Trophoblast cell (in vitro differentiated cells and primary cell): ENCODE measurements at places on chromosomes 6 and 20.

- peak; percentile 34 for DNase-seq
These were observed 7.6 kb downstream of the CEBPB start for GRCh38 chr20:50198180-50198666.

DNA sequence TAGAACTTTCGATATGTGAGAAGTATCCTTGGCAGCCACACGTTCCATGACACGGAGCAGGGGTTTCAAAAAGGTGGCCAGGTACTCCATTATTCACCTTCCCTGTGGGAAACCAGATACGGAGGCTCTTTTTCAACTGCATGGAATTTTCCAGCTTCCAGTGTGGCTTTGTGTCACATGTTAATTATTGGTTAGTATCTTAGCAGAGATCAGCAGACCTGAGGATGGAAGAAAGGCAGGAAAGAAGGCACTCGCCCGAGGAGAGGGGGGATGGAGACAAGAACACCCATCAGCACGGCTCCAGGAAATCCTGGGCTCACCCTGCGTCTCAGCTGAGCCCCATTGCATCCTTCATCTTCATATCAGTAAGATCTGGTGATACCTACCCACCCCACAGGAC lies 115.5 kb downstream of the PXDC1 start:
- DNase-seq: no peak

DNA sequence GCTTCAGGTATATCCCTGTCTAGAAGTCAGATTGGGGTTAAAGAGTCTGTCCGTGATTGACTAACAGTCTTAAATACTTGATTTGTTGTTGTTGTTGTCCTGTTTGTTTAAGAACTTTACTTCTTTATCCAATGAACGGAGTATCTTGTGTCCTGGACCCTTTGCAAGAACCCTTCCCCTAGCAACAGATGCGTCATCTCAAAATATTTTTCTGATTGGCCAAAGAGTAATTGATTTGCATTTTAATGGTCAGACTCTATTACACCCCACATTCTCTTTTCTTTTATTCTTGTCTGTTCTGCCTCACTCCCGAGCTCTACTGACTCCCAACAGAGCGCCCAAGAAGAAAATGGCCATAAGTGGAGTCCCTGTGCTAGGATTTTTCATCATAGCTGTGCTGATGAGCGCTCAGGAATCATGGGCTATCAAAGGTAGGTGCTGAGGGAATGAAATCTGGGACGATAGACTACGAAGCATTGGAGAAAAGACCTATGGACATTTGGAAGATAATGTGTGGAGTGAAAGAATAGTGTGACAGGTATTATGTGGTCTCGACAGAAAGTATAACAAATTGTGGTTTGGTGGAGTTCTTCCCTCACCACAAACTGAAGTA lies at the start of gene HLA-DRA:
HLA-DRA (plus strand) TSS at position 286 of the 613 bp plus-strand sequence; CDS start at position 350, 64 bp downstream.
- peak; percentile 27 for DNase-seq

GRCh38 chr6:1792989-1793388 lies 183.3 kb downstream of the FOXC1 start:
- no peak for DNase-seq

GRCh38 chr6:93735099-93735498 lies 315.7 kb upstream of the EPHA7 start:
- DNase-seq: no peak

GRCh38 chr20:62219992-62220665 lies at the start of gene HRH3:
Gene HRH3 (minus strand): TSS chr20:62220278. CDS start chr20:62219970, 308 bp downstream.
- DNase-seq: no peak

- no peak for DNase-seq
These were observed 96.8 kb downstream of the ADTRP start for GRCh38 chr6:11681770-11682169.
